Nasal cavity respiratory epithelium epithelial cell of viscerocranial mucosa (primary cell): ENCODE measurements at places on chromosomes 1 and 21. TPM values are rescaled to one million over a fixed set of nuclear protein-coding genes. Genes with fewer than 3 reads are reported as not detected.

OR14K1 gene
- not detected in 2 replicates for total RNA-seq

FLG gene
- 0.28 and 1.0 TPM in 2 replicates for total RNA-seq

LCE1F gene
- total RNA-seq, result not detected in 2 replicates

FBXO2 gene
- total RNA-seq, result 27.0 and 65.7 TPM in 2 replicates

CDC42BPA gene
- 42.4 and 46.8 TPM in 2 replicates for total RNA-seq

NDUFV3 gene
- total RNA-seq, result 40.4 and 50.6 TPM in 2 replicates

FMO5 gene
- 0.21 and 0.34 TPM in 2 replicates for total RNA-seq
